ENCODE measurements at places on chromosomes 5 and 9. TPM values are rescaled to one million over a fixed set of nuclear protein-coding genes. Genes with fewer than 3 reads are reported as not detected.
A peak's percentile ranks its signal among the peaks of the same experiment; 100 is the strongest.

The DBH gene
- not detected for polyA plus RNA-seq

The RASGEF1C gene
- not detected for polyA plus RNA-seq

The IL9 gene
- polyA plus RNA-seq = not detected

The GADD45G gene
- polyA plus RNA-seq = 2.3 TPM

The SLC6A3 gene
- not detected for polyA plus RNA-seq

The MELK gene
- polyA plus RNA-seq = 1.2 TPM

The ITGA1 gene
- polyA plus RNA-seq = not detected

The SH3GL2 gene
- not detected for polyA plus RNA-seq

The TRIM36 gene
- not detected for polyA plus RNA-seq

DNA sequence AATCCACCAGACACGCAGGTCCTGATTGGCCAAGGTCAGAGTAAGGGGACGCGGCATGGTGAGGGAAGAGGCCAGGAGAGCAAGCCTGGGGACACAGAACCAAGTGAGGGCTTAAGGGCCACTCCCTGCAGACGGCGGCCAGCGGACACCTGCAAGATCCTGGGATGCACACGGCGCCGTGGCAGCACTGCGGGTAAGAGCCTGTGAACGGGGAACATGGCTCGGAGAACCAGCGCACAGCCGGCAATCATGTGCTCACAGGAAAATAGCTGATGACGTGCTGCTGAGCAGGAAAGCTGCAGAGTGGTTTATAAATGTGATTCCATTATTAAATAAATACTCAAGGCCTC lies 27.0 kb upstream of the NSMF start:
- DNase-seq = no peak
- H3K36me3 ChIP-seq = no peaks in the 10 kb centered on the region
- H3K27me3 ChIP-seq = peaks cover 4% of the 10 kb centered on the region
- no peak overlapping the region for H3K27ac ChIP-seq

- H3K27me3 ChIP-seq = no peaks in the 10 kb centered on the region
- H3K36me3 ChIP-seq = no peaks in the 10 kb centered on the region
- H3K4me1 ChIP-seq = no peaks in the 10 kb centered on the region
- no peak overlapping the region for H3K27ac ChIP-seq
These were observed 49.2 kb upstream of the FCN1 start for GRCh38 chr9:134966697-134967546.

GRCh38 chr5:116763987-116764866 lies 189.6 kb upstream of the SEMA6A start:
- no peak overlapping the region for H3K27ac ChIP-seq
- DNase-seq = no peak
- H3K4me3 ChIP-seq = no peak overlapping the region
- no peaks in the 10 kb centered on the region for H3K27me3 ChIP-seq

- no peak for DNase-seq
- no peaks in the 10 kb centered on the region for H3K36me3 ChIP-seq
- no peak overlapping the region for H3K27ac ChIP-seq
- no peaks in the 10 kb centered on the region for H3K4me1 ChIP-seq
These were observed 71.0 kb downstream of the OSMR start for GRCh38 chr5:38916802-38917201.

DNA sequence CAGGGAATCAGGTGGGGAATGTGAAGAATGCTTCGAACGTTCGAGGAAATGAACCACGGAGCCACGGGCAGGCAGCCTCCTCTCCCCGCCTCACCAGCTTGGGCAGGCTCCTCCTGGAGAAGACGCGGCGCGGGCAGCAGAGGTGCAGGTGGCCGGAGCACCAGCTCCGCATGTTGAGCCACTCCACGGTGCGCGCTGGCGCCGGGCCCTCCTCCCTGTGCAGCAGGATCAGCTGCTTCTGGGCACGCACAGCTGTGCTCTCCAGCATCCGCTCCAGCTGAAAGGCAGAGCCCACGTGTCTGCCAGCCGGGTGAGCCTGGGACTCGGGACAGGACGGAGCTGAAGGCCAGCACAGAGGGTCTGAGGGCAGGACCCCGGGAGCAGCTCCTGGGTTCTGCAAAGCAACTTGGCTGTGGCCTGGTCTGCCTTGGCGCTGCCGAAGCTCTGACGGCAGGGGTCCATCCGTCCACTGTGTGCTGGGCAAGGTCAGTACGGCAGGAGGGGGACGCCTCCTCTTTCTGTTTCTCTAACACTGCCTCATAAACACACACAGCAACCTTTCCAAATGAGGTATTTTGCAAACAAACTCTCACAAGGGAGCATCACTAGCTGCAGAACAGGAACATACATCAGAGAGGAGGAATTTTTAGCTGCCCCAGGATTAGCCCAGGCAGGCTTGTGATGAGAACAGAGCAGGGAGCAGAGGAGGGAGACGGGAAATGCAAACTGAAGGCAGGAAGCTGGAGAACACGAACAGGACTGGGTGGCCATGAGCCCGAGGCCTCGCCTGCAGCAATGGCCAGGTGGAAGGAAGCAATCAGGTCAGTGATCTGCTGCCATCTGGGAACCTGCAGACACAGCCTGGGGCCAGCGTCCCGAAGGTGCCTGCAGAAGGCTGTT lies 20.1 kb upstream of the NSMF start:
- H3K4me3 ChIP-seq = no peak overlapping the region
- peaks cover 6% of the 10 kb centered on the region for H3K36me3 ChIP-seq
- no peak overlapping the region for H3K27ac ChIP-seq
- DNase-seq = no peak

- peaks cover 8% of the 10 kb centered on the region for H3K27me3 ChIP-seq
- no peak overlapping the region for H3K27ac ChIP-seq
- peaks cover 4% of the 10 kb centered on the region for H3K36me3 ChIP-seq
- H3K4me3 ChIP-seq = no peak overlapping the region
- no peaks in the 10 kb centered on the region for H3K4me1 ChIP-seq
These were observed 107.2 kb upstream of the MAMDC2 start for GRCh38 chr9:69936427-69936826.

GRCh38 chr9:133074111-133074651 lies 12.4 kb downstream of the CEL start:
- H3K4me1 ChIP-seq = no peaks in the 10 kb centered on the region
- H3K27me3 ChIP-seq = no peaks in the 10 kb centered on the region
- no peak overlapping the region for H3K27ac ChIP-seq
- DNase-seq = no peak

DNA sequence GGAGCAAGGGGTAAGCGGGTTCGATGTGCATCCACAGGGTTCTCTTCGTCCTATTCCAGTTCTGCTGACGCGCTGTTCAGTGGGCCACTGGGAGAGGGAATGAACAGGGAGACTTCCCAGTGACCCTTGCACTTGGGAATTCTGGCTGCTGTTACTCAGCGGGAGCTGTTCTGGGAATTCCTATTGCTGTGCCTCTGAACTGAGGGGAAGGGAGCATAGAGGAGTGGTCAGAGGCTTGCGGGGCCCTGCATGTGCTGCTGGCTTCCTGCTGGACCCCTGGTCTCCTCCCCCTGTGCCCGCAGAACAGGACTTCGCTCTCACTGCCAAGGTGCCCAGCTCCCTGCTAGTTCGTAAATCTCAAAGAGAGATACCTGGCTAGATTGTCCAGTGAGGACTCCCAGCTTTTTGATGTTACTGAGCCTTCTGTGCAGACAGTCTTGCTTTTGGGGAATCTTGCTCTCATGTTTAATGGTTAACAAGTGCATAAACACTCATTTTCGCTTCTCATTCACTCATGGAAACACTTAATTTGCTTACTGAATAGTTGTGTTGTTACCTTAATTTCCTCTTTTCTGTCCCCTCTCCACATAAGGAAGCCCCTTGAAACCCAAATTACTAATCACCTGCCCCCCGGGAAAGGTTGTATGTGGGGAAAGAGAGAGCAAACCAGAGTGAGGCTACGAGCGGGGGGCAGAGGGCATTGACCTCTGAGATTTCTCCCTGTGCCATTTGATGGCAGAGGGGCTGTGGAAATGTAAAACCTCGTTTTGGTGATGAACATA lies 5.9 kb downstream of the TRIO start:
- peaks cover 5% of the 10 kb centered on the region for H3K36me3 ChIP-seq
- H3K27ac ChIP-seq = no peak overlapping the region
- no peak for DNase-seq
- H3K27me3 ChIP-seq = peaks cover 5% of the 10 kb centered on the region
- no peak overlapping the region for H3K4me3 ChIP-seq
- H3K4me1 ChIP-seq = peaks cover 11% of the 10 kb centered on the region

DNA sequence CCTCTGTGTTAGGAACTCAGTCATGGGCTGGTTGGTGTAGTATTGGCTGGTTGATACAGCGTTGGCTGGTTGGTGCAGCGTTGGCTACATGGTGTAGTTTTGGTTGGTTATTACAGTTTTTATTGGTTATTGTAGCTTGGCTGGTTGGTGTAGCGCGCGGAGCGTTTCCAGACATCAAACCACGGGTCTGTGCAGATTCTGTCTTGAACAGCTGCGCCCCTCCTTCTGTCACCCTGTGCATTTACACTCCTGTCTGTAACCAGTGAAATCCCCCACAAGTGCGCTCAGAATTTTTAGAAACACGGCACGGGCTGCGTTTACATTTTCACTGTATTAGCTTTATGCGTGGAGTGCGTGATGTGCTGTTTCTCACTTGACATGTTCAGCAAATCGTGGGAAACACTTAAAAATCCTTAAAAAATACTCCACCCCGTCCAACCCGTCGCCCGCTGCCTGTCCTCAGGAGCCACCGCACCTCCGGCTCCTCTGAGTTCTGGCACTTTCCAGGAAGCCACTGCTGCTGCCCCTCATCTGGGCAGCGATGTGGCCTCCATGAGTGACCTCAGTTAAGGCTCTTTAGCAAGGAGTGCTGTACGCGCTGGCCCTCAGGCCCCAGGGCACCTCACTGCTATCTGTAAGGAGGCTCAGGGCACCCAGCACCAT lies 20.8 kb downstream of the NKD2 start:
- H3K27me3 ChIP-seq = peaks cover 2% of the 10 kb centered on the region
- no peak overlapping the region for H3K4me3 ChIP-seq
- no peaks in the 10 kb centered on the region for H3K36me3 ChIP-seq
- no peak overlapping the region for H3K27ac ChIP-seq

GRCh38 chr9:109769250-109769649 lies 10.7 kb upstream of the PALM2AKAP2 start:
- H3K27me3 ChIP-seq = peaks cover 13% of the 10 kb centered on the region
- no peaks in the 10 kb centered on the region for H3K36me3 ChIP-seq
- H3K27ac ChIP-seq = no peak overlapping the region

- no peaks in the 10 kb centered on the region for H3K4me1 ChIP-seq
- H3K27me3 ChIP-seq = no peaks in the 10 kb centered on the region
- no peaks in the 10 kb centered on the region for H3K36me3 ChIP-seq
- no peak for DNase-seq
- no peak overlapping the region for H3K27ac ChIP-seq
These were observed 364.1 kb upstream of the CCNH start for GRCh38 chr5:87776785-87777184.

DNA sequence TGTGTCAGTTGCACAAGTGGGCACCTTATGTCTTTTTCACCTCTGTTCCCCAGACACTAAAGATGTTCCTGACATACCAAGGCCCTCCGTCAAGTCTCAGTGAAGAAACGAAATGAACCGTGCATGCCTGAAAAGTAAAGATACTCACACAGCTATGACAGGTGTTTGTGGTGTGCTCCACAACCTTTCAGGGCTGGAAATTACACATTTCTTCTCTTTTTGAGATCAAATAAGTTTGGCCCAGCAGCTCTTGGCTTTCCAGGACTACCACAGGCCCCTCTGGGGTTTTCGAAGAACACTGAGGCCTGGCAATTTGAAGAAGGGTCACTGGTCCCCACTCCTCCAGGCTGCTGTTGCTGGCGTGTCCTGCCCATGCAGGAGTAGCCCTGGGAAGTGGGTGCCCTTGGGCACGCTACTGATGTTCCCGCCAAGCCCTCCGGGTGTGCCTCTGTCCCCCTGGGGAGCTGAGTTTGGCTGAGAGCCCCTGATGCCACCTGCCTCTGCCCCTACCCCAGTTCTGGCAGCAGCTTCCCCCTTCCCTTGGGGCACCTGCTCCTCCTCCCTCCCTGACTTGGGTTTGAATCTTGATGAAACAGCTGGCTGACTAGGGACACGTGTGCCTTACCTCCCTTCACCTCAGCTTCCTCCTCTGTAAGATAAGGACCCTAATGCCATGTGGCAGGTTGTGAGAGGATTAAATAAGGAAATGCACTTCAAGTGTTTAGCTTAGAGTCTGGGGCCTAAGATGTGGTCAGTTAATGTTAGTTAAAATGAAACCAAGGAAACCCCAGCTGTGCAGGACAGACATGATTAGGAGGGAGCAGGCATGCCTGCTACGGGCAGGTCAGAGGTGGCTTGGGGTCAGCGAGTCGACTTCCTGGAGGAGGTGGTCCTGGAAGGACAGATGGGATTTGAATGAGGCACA lies 49.1 kb upstream of the GADD45G start:
- peaks cover 15% of the 10 kb centered on the region for H3K27me3 ChIP-seq
- H3K27ac ChIP-seq = peak overlapping the region; percentile 82
- DNase-seq = peak; percentile 30

- no peaks in the 10 kb centered on the region for H3K27me3 ChIP-seq
- H3K36me3 ChIP-seq = no peaks in the 10 kb centered on the region
- H3K4me3 ChIP-seq = no peak overlapping the region
- no peak for DNase-seq
These were observed 46.3 kb downstream of the UBE2QL1 start for GRCh38 chr5:6494939-6495338.

DNA sequence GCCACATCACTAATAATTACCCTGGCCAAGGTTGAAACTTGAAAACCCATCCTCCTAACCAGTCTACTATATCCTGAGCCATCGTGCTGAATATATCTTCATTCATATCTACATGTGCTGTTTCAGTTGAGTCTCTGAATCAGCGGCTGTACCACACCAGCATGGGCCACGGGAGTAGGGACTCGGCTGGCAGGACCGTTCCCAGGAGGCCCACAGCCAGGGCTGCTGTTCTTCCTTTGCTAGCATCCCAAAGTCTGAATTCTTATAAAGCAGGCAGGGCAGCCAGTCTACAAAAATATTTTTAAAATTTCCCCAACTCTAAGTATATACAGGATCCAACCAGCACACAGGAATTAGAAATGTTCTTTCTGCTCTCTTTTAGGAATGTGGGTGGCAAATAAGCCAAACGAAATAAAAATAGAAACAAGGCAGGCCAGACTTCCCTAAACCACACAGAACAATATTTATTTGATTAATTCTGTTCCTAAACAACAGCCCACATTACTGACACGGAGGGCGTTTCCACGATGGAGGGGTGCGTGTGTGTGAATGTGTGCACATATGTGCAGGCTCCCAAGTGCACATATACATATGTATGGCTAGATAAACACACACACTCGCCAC lies 42.8 kb upstream of the EQTN start:
- H3K27me3 ChIP-seq = no peaks in the 10 kb centered on the region
- no peaks in the 10 kb centered on the region for H3K36me3 ChIP-seq
- H3K4me1 ChIP-seq = no peaks in the 10 kb centered on the region
- no peak overlapping the region for H3K27ac ChIP-seq

All from immature natural killer cell (primary cell).